ENCODE measurements at places on chromosomes 11 and 22.

DNA sequence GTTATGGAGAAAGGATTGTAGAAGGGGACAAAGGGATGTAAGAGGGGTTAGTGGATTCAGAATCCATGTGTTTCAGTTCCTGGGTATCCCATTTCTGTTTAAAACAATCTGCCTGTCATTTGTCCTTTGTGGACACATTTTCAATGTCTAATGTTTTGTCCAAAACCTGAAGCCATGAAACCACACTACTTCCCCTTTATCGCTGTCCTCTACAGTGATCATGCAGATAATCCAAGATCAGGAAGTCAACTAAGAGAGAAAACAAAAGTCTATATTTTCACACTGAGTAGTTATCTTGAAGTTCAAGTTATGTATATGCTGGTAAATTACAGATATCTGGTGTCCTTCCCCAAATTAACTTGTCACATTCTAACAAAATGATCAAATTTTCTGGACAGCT is 457.0 kb downstream of the NTM start:
- DNase-seq: no peak

DNA sequence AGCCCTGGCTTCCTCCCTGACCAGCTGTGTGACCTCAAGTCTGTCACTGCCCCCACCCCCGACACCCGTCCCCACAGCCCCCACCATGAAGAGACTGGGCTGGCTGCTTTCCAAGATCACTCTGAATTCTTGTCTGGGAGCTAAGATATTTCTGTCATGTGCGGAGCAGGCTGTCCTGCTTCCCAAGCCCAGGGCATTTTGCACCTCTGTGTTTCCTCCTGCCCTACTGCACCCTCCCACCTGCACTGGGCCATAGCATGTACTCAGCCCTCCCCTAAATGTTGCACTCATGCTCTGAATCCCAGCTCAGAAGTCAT is 30.3 kb upstream of the MYEOV start:
- DNase-seq: no peak

DNA sequence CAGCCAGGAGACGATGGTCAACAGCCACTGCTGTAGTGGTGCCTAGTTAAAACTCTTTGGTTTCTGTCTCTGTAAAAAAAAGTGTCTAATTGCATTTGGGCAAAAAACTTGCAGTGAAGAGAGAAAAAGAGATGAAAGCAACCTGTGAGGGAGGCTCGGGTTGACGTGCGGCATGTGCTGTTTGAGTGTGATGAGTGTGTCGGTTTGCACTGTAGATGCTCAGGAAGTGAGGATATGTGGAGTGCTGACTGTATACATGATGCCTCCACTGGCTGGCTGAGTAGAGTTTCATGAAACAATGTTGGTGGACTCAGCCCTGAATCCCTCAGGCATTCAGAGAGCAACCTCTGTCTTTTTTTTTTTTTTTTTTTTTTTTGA is 4.3 kb upstream of the DGCR6L start:
- DNase-seq: no peak

DNA sequence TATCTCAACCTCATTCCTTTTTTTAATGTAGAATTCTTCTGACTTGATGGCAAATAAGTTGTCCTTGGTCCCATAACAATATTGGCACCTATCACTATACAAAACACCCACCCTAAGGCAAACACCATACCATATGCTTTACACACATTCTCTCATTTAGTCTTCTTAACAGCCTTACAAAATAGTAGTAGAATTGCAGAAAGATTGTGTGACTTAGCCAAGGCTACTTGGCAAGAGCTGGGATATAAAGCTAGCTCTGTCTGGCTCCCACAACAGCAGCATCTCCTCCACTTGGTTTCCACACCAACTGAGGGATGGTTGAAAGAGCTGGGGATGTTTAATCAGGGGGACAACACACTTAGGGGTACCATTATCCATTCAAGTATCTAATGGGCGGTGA is 9.8 kb upstream of the ZDHHC13 start:
- no peak for DNase-seq

- no peak for DNase-seq
Observed at GRCh38 chr11:84950569-84951270, 676.4 kb downstream of the DLG2 start.

GRCh38 chr11:73521621-73522020 is 76.3 kb downstream of the FAM168A start:
- no peak for DNase-seq
